ENCODE measurements at places on chromosomes 6 and 20.

- DNase-seq: no peak
Measured at GRCh38 chr6:109460161-109460829, 4.7 kb upstream of the MICAL1 start.

- no peak for DNase-seq
Measured at GRCh38 chr6:89862273-89862672, 32.0 kb upstream of the GJA10 start.

DNA sequence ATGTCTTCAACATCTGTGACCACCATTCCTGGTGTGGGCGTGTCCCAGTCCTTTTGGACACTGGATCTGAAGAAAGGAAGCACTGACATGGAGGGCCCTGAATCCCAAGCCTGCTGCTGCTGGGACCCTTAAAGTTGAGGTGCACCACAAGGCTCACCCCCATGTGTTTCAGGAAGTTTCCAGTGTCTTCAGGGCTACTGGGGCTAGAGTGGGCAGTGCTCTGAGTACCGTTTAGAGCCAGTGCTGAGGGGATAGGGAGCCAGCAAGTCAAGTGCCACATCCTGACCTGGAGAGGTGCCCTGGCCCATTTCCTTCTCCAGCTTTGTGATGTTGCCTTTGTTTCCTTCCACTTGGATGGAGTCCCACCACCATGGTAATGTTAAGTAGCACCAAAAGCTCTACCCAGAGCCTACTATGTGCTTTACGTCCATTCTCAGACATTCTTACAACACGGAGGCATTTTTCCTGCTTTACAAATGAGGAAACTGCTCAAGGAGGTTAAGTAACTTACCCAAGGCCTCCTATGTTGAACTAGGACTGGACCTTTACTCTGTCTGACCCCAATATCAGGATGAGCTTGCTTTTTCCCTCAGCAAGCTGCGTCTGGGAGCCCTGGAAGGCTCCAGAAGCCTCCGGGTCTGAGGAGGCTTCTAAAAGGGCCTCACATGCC is 552 bp upstream of the DEF6 start:
- no peak for DNase-seq

- peak; percentile 9 for DNase-seq
Measured at GRCh38 chr20:59006864-59007664, at the start of gene CTSZ. Gene CTSZ (minus strand): TSS chr20:59007254. CDS start chr20:59007128, 126 bp downstream.

DNA sequence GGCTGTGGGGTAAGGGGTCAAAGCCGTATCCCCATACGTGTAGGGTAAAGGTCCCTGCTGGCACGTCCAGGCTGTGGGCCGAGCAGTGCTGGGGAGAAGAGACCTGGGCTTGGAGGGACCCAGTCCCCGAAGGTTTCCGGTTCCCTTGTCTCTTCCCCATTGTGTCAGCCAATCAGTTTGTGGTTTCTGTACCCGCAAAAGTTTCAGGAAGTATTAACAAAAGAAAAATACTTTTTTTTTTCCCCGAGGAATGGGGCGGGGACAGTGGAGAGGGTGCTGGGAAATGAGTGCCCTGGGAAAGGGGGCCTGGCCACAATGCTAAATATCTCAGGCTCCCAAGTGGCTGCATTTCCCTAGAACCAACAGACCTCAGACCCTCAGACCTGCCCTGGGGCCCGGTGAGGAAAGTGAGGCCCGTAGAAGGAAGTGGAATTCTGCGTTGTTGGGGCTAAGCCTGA is 15.2 kb upstream of the AMD1 start:
- no peak for DNase-seq
